ENCODE measurements at places on chromosomes 5 and 9. TPM values are rescaled to one million over a fixed set of nuclear protein-coding genes. Genes with fewer than 3 reads are reported as not detected.

The DPYSL3 gene
- total RNA-seq: not detected

The EQTN gene
- total RNA-seq: not detected

The EGFLAM gene
- not detected for total RNA-seq

The IFNA13 gene
- total RNA-seq: not detected

The MSH3 gene
- 23.2 TPM for total RNA-seq

The PLAC8L1 gene
- 0.48 TPM for total RNA-seq

The MYOZ3 gene
- not detected for total RNA-seq

The NR2F1-AS1 gene
- not detected for total RNA-seq

The FBP2 gene
- not detected for total RNA-seq

The CDX1 gene
- total RNA-seq: not detected

The CD180 gene
- 0.17 TPM for total RNA-seq

The PITX1 gene
- total RNA-seq: not detected

The C5orf58 gene
- not detected for total RNA-seq

Data from activated CD4-positive, alpha-beta T cell treated with anti-CD3 and anti-CD28 coated beads, Interleukin-2, amount 10 ng/mL, durations not matched to agents 7 days and 5 days (primary cell).